ENCODE measurements at places on chromosomes 7 and 10.

DNA sequence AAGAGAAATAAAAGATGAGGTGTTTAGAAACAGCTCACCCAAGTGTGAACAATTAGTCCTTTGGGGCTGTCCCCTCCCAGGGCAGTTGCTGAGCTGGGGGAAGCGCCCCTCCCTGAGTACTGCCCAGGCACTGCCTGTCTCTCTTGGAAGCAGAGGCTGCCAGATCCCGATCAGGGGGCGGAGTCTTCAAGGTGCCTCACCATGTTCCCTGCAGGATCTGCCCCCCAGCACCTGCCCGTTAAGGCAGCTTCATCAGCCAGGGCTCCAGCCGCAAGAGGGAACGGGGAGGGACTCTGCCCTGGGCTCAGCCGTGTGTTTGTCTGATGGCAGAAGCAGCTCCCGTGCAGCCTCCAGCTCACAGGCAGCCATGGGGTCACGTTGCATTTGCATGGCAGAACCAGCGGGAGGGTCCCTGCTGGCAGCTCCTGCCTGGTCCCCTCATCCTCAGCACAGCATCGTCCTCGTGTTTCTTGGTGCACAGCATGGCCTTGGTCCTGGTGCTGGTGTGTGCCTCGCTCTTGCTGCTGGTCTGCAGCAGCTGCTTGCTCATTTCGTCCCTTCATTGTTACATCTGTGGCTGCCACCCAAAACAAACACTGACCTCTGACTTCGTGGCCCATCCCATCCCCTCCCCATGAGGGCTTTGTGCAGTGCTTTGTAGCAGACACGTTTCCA is 10.7 kb upstream of the DPYSL4 start:
- DNase-seq, result no peak

GRCh38 chr10:62155054-62155680 is 113.5 kb downstream of the RTKN2 start:
- no peak for DNase-seq

- no peak for DNase-seq
These were observed 271.0 kb upstream of the PODXL start for GRCh38 chr7:131827421-131827820.

GRCh38 chr10:61000769-61001730 is 57.1 kb upstream of the RHOBTB1 start:
- no peak for DNase-seq

DNA sequence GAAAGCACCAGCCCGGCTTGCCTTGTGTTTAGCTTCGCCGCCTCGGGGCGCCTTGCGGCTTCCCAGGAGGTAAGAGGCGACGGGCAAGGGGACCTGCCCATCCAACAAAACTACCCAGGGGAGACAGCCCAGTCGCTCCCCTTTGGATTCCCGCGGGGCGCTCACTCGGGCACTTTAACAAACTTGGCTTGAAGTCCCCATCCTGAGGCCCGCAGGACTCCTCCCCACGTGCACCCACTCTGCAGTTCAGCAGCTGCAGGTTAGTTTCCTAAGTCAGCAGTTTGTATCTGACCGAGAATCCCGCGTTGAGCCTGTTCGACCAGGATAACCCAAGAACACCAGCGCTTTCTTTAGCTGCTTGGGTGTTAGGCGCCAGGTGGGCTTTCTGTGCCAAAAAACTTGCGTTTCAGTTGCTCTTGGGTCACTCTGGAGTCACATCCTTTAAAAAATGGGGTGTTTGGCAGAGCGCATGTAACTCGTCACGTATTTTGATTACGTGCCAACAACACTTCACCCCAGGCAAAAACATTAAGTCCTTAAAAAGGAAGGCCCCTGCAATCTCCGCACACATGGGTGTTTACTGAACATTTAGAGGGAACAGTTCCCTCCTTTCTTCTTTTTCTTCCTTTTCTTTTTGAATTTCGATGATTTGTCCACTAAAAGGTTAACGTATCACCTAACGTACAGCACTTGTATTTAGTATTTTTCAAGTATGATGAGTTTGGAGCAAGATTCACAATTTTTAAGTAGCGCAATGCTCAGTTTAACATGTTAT is 876 bp downstream of the DNAH11 start:
- no peak for DNase-seq

DNA sequence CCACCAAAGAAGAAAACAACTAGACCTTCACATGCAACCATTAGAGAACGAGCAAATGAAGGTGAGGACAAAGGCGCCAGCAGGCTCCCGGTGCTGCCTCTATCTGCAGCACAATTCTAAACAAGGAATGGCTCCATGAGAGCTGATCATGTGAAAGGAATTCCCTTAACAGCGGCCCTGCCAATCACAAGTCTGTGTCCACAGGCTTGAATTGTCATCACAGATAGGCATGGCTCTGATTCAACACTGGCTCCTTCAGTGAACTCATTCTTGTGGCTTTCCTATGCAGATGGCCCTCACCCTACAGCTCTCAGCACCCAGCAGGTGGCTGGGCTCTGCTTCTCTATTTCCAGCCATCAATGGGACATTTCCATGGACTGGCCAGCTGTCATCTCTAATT is 36.2 kb downstream of the LAMB1 start:
- no peak for DNase-seq
